ENCODE measurements at places on chromosomes 13 and 19.
A peak's percentile ranks its signal among the peaks of the same experiment; 100 is the strongest.

DNA sequence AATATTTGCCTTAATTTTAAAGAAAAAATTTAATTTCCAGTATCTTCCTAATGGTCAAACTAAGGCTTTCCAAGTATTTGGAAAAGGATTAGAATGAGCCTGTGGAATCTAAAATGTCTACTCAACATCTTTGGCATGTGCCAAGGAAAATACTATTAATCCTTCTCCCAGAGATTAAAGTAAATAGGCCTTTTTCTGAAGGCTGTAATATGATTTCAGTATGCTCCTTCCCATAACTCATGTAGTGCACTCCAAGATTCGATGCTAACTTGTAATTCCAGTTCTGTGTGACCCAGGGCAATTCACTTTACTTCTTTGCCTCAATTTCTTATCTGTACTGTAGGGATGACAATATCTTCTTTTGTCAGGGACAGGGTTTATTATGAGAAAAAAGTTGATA is 196.9 kb downstream of the ZIC5 start:
- DNase-seq = no peak

GRCh38 chr19:41311613-41312012 is 1.6 kb downstream of the CCDC97 start:
- DNase-seq = no peak

GRCh38 chr19:22617614-22618320 is 16.4 kb upstream of the ZNF492 start:
- no peak for DNase-seq

DNA sequence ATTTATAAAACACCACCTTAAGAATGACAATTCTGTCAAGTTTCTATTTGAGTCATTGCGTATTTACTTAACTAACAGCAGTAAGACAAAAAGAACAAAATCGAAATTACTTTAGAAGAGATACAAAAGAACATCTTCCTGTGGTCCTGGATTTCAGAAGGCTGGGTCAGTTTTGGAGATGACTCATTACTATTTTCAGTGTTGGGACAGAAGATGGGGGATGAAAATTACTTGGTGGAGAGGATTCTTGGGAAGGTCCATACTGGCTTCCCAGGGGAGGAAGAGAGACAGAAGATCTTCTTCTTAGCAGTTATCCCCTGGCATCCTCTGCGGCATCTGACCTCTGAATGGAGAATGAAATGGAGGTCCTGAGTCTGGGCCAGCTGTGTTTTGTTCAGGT is 33.5 kb upstream of the CSNK1A1L start:
- DNase-seq = no peak

DNA sequence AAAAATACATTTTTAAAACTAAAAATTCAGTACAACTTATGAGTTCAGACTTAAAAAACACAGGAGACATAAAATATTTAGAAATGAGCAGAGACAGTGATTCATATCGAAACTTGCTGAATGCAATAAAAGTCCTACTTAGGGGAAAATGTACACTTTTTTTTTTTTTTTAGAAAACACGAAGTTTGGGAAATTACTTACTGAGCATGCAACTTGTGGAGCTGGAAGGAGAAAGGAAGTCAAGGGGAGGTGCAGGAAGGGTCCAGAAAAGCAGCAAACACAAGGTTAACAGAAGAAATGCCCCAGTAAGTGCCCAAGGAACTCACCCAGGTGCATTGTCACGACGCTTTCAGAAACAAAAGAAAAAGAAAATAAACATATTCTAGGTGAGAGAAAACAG is 18.6 kb upstream of the LAIR1 start:
- no peak for DNase-seq

GRCh38 chr19:17073869-17074633 is 1.2 kb downstream of the HAUS8 start:
- DNase-seq = no peak

DNA sequence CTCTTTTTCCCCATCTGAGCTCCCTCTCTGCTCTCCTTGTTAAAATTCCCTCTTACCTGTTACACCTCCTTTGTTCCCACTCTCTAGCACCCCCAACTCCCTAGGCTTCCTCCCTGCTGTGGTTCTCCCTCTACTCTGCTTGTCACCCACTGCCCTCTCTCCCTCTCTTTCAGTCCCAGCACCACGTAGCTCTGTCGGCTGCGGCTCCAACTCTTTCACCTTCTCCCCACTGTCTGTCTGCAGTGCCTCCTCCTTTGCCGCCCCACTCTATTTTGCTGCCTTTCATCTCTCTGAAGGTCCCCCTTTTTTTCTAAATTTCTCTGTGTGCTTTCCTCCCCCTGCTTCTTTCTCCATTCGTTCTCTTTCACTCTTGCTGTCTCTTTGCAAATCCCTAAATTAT is 1.1 kb downstream of the ZNF836 start:
- no peak for DNase-seq

DNA sequence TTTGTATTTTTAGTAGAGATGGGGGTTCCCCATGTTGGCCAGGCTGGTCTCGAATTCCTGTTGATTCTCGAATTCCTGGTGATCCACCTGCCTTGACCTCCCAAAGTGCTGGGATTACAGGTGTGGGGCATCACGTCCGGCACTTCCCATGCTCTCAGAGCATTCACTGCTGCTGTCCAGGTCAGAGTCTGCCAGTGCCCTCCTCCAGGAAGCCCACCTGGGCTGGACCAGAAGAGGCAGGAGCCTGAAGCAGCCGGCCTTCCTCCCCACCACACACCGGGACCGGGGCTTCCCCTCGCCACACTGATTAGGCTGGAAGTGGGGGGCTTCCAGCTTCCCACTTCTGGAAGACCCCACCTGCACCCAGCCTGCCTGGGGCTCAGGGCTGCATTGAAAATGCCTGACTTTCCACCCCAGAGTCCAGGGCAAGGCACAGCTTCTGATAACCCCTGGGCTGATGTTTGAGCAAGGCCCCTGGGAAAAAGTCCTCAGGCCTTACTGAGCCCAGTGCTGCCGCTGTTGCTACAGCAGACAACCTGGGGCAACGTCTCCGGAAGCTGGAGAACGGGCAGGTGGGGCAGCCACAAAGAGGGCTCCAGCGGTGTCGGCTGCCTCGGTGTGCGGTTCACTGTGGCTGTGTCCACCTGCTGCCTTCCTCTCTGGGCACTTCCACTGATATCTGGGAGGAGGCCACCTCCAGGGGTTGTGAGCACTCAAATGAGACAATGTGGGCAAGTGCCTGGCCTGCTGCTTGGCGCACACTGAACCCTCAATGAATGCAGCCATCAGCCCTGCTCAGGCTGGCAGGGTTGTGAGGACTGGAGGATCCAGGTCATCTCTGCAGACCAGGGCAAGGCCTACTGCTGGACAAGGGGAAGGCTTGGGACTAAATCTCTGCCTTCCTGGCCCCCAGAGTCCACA is 22.6 kb downstream of the CEBPA start:
- DNase-seq = no peak

GRCh38 chr19:13085666-13086065 is 17.0 kb downstream of the LYL1 start:
- DNase-seq = no peak

- no peak for DNase-seq
Measured at GRCh38 chr13:79740991-79741390, 260.0 kb downstream of the NDFIP2 start.

DNA sequence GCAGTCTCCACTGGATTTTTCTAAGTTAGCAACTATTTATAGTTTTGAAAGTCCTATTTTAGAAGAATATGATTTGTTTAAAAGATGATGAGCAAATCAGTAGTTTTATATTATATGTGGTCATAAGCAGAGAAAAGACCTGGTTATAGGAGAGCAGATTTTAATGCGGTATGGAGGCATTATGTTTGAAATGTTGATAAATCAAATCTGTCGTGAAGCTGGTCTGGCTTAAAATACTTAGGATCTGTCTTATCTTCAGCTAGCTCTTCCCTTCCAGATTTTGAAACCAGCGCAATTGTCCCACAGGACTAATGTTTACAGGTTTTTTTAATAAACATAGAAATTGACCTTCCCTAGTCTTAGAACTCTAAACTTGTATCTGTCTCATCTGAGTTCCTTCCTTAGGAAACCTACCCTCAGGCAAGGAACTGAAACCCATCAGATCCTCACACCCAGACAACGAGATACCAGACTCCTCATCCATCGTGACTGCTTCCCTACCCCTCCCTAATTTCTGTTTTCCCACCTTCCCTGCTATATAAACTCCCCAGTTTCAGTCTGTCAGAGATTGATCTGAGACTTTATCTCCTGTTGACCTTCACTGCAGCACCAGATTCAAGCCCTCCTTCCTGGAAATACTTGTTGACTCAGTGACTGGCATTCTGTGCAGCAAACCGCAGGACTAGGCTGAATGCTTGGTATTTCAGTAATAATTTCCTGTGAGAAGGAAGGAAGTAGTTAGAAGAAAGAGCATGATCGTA is 37.8 kb upstream of the CXCL17 start:
- DNase-seq = peak; percentile 35

- DNase-seq = no peak
Measured at GRCh38 chr19:10439588-10439987, 19.2 kb downstream of the PDE4A start.

- no peak for DNase-seq
Measured at GRCh38 chr13:107360010-107360409, 792.1 kb upstream of the ARGLU1 start.

DNA sequence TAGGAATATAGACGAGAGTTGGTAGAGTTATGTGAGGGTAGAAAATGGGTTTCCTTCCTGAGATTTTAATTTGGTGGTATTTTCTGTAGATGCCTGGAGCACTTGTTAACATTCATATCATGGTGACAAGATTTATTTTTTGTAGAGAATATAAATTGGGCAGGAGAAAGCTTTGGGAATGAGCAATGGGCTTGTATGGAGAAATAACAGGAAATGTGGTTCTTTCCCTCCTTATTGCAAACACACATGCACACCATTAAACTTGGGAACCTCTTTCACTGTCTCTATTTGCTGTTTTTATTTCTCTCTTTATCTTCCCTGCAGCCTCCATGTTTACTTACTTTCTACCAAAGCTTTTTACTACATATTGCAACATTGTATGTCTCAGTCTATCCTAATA is 1653.6 kb downstream of the OLFM4 start:
- DNase-seq = peak; percentile 49
